Vagina (tissue), 2 donors: ENCODE measurements at places on chromosomes 1 and 21.

DNA sequence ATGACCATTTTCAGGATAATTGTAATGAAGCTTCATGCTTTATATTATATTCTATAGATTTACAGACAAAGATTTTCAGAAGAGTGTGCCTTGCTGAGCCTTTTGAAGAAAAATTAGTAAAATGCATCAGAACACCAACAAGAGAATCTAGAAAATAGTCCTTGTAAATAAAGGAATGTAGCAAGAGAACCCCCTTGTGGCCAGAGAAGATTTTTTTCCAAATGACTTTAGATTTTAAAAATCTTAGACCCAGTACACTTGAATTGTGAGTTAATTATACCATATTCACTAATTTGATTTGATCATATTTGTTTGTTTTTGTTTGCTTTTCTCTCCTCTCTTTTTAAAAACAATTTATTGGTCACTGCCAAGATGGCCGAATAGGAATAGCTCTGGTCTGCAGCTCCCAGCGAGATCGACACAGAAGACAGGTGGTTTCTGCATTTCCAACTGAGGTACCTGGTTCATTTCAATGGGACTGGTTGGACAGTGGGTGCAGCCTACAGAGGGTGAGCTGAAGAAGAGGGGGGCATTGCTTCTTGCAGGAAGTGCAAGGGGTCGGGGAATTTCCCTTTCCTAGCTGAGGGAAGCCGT, 12.8 kb upstream of the IFI44L start:
- DNase-seq, result no peak
- H3K27ac ChIP-seq, result no peak overlapping the region
- no peaks in the 10 kb centered on the region for H3K36me3 ChIP-seq
- no peaks in the 10 kb centered on the region for H3K4me1 ChIP-seq

- no peak overlapping the region for H3K4me3 ChIP-seq
- no peaks in the 10 kb centered on the region for H3K36me3 ChIP-seq
- DNase-seq, result no peak
- no peaks in the 10 kb centered on the region for H3K27me3 ChIP-seq
Observed at GRCh38 chr1:174797398-174797797, 202.3 kb upstream of the CACYBP start.

GRCh38 chr1:93729906-93730305, 48.3 kb upstream of the BCAR3 start:
- no peaks in the 10 kb centered on the region for H3K27me3 ChIP-seq
- DNase-seq, result no peak

DNA sequence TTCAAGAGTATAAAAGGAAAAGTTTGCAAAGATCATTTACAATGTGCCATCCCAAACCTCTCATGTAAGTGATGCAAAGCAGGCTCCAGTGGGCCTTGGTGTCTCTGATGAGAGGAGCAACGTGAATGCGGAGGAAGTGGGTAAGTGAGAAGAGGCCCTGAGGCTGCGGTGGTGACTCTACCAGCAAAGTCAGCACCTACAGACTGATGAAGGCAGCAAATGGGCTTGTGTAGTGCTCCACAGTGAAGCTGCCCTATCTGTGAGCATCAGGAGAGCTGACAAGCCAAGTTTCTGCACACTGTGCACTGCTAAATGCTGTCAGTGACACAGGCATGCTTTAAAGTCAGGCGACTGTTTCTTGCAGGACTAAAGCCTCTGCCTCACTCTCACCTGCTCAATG, 15.6 kb upstream of the RAP1A start:
- peaks cover 8% of the 10 kb centered on the region for H3K4me1 ChIP-seq
- no peak overlapping the region for H3K27ac ChIP-seq
- DNase-seq, result no peak
- H3K27me3 ChIP-seq, result no peaks in the 10 kb centered on the region
- no peak overlapping the region for H3K4me3 ChIP-seq

GRCh38 chr1:59526240-59526639, 229.3 kb downstream of the FGGY start:
- no peak for DNase-seq
- no peak overlapping the region for H3K4me3 ChIP-seq
- no peaks in the 10 kb centered on the region for H3K36me3 ChIP-seq
- H3K27me3 ChIP-seq, result no peaks in the 10 kb centered on the region

DNA sequence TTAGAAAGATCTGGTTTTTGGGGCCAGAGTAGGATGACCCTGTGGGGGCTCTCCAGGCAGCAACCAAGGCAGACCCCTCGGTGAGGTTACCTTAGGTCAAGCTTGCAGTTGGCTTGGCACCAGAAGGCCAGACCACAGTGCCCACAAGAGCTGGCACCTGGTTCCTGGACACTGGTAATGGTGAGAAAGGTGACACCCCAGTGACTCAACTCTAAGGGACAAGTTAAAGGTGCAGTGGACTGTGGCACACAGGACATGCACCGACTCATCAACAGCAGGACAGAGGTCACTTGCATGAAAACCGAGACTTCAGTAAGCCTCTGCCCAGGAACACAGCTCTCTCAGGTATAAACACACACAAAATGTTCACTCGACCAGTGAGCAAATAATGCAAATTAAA, 6.7 kb downstream of the LRRC38 start:
- no peak overlapping the region for H3K4me3 ChIP-seq
- no peak overlapping the region for H3K27ac ChIP-seq
- no peaks in the 10 kb centered on the region for H3K27me3 ChIP-seq
- no peak for DNase-seq
- H3K4me1 ChIP-seq, result no peaks in the 10 kb centered on the region

DNA sequence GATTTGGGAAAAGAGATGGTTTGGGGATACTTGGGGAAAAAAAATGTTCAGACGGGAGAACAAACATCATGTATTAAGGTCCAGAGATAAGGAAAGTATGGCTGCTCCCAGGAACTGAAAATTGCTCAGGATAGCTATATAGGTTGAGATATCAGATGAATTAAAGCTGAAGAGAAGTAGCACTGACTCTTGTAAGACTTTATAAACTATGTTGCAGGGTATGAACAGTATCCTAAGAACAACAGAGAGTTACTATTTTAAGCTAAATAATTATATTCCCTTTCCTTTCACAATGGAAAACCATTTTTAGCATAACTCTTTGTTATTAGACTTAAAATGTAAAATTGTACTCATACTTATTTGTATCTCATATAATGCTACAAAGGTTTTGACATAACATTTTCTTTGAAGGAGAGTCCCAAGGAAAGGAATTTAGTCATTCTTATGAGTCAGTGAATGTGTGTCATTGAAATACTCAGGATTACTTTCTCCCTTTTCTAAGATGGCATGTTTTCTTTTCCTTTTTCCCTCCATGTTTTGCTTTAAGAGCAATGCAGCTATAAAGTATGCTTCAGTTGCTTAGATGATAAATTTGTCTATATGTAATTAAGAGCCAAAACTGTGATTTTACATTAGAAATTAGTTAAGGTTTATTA, 139.4 kb upstream of the KIAA1614 start:
- no peaks in the 10 kb centered on the region for H3K27me3 ChIP-seq
- DNase-seq, result no peak
- H3K36me3 ChIP-seq, result no peaks in the 10 kb centered on the region
- H3K27ac ChIP-seq, result no peak overlapping the region
- no peaks in the 10 kb centered on the region for H3K4me1 ChIP-seq

DNA sequence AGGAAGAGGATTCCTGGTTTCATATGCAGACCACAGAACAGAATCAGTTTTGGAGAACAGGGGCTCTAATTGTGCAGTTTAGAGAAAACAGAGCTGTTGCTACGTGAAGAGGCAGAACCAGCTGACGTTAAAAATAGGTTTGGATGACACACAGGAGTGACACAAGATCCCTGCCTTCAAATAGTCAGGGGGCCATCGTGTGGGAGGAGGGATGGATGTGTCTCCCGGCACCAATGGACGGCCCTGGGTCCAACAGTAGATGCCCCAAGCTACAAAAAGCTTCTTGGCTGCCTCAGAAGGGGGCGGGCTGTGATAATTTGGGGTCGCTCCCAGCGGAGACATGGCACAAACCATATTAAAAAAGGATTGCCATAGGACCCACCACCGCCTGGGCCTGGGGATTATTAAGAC, 87.8 kb downstream of the MRPL37 start:
- peaks cover 79% of the 10 kb centered on the region for H3K4me1 ChIP-seq
- H3K36me3 ChIP-seq, result no peaks in the 10 kb centered on the region
- H3K27ac ChIP-seq, result peak overlapping the region; percentile 83
- DNase-seq, result no peak
- no peaks in the 10 kb centered on the region for H3K27me3 ChIP-seq
- H3K4me3 ChIP-seq, result no peak overlapping the region

DNA sequence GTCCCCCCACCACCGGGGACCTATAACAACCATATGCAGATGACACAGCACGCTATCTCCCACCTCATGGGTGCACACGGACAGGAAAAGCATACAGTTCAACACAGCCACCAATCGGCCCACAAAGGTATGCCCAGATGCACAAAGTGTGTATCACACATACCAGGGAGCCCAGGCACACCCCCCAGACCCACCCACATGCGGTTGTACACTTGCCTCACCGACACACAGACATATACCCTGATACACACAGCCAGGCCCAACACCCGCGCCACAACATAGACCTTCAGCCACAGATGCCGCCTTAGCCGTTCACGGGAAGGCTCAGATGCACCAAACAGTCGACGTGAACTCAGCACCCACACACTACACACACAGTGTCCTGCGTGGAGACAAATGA, 5.5 kb downstream of the CROCC start:
- H3K27ac ChIP-seq, result no peak overlapping the region
- H3K27me3 ChIP-seq, result no peaks in the 10 kb centered on the region
- no peaks in the 10 kb centered on the region for H3K36me3 ChIP-seq
- no peak overlapping the region for H3K4me3 ChIP-seq

- H3K36me3 ChIP-seq, result no peaks in the 10 kb centered on the region
- DNase-seq, result no peak
- no peaks in the 10 kb centered on the region for H3K4me1 ChIP-seq
- no peak overlapping the region for H3K27ac ChIP-seq
Observed at GRCh38 chr1:116228511-116228910, 117.3 kb downstream of the MAB21L3 start.

- H3K4me3 ChIP-seq, result no peak overlapping the region
- no peaks in the 10 kb centered on the region for H3K4me1 ChIP-seq
- H3K36me3 ChIP-seq, result no peaks in the 10 kb centered on the region
- H3K27me3 ChIP-seq, result no peaks in the 10 kb centered on the region
- no peak overlapping the region for H3K27ac ChIP-seq
Observed at GRCh38 chr1:46481961-46482360, 7.7 kb upstream of the DMBX1 start.

DNA sequence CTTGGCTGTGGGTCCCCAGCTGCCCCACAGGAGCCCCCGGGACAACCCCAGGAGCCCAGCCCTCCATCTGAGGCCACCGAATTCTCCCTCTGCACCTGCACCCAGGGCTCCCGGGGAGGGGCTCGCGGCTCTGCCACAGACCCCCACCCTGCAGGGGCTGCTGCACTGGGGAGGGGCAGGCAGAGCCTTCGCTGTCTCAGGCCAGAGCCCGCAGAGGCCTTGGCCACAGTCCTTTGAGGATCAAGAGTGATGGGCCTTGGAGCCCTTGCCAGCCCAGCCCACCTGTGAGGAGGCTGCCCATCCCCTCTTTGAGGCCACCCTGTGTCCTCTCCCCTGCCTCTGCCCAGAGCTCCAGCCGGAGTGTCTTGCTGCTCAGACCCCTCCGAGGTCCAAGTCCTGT, 6.5 kb downstream of the PERM1 start:
- DNase-seq, result no peak
- H3K4me3 ChIP-seq, result no peak overlapping the region
- H3K4me1 ChIP-seq, result peaks cover 27% of the 10 kb centered on the region
- H3K27me3 ChIP-seq, result peaks cover 4% of the 10 kb centered on the region

- peaks cover 7% of the 10 kb centered on the region for H3K36me3 ChIP-seq
- H3K27ac ChIP-seq, result no peak overlapping the region
- H3K4me1 ChIP-seq, result no peaks in the 10 kb centered on the region
- no peak overlapping the region for H3K4me3 ChIP-seq
- DNase-seq, result no peak
- no peaks in the 10 kb centered on the region for H3K27me3 ChIP-seq
Observed at GRCh38 chr1:77556045-77556444, 126.4 kb downstream of the ZZZ3 start.

GRCh38 chr1:19439464-19440171, 45.7 kb downstream of the CAPZB start:
- H3K27me3 ChIP-seq, result no peaks in the 10 kb centered on the region
- peak overlapping the region; percentile 86 for H3K27ac ChIP-seq
- H3K4me3 ChIP-seq, result no peak overlapping the region
- no peak for DNase-seq
- peaks cover 100% of the 10 kb centered on the region for H3K4me1 ChIP-seq

DNA sequence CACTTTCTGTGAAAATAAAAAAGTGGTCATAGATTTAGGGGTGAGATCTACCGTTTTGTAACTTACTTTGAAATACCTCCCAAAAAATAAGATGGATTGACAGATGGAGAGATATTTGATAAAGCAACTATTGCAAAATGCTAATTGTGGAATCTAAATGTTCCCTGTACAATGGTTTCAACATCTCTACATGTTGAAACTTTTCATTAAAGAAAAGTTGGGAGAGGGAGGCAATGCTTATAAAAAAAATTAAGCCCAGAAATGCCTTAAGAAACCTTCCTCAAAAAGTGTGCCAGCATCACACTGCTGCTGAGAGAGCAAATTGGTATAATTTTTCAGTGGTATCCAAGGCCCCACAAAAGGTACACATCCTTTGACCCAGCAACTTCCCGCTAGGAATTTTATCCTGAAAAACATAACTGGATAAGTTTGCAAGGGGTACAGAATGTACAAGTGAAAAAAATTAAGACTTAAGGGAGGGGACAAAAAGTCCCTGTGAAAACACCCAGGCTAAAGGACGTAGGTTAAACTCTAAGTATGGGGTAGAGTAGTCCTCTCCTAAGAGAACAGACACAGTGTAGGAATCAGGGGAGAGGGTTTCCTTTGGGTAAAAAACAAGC, 84.3 kb downstream of the TGFBR3 start:
- H3K36me3 ChIP-seq, result no peaks in the 10 kb centered on the region
- H3K27me3 ChIP-seq, result no peaks in the 10 kb centered on the region
- H3K4me3 ChIP-seq, result no peak overlapping the region
- peak overlapping the region; percentile 61 for H3K27ac ChIP-seq
- H3K4me1 ChIP-seq, result peaks cover 87% of the 10 kb centered on the region
- no peak for DNase-seq

DNA sequence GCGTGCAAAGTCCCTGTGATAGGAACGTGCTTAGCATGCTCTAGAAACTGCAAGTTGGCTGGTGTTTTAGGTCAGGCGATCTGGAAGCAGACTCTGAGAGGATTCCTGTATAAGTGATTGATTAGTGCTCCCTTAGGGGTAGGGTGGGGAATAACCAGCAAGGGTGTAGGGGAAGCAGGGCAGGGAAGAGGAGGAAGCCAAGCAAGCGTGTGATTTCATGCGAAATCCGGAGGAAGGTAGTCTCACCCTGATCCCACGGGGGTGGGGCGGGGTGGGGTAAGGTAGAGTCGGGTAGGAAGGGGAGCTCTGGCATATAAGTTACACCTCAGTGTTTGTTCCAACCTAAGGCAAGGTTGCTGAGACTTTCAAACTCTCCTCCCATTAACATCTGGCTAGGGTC, 24.9 kb upstream of the CTPS1 start:
- no peak overlapping the region for H3K4me3 ChIP-seq
- no peaks in the 10 kb centered on the region for H3K4me1 ChIP-seq
- no peaks in the 10 kb centered on the region for H3K36me3 ChIP-seq
- H3K27ac ChIP-seq, result no peak overlapping the region

DNA sequence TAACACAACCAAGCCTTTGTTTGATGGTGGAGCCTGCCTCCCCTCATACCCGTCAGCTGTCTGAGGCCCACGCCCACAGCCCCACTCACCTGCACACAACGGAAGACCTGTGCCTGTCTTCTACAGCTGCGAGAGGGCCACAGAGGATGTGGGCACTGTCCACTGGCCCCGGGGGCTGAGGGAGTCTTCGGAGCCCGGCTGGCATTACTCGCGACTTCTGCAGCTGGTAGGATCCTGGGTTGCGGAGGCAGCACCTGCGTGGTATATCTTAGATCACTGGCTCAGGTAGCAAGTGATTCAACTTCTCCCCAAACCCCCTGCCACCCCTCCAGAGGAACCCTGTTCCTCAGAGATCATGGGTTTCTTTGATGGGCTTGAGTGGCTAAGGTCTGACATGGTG, 109.9 kb downstream of the EDEM3 start:
- no peaks in the 10 kb centered on the region for H3K36me3 ChIP-seq
- H3K4me3 ChIP-seq, result no peak overlapping the region
- peaks cover 13% of the 10 kb centered on the region for H3K4me1 ChIP-seq
- no peak overlapping the region for H3K27ac ChIP-seq
- no peaks in the 10 kb centered on the region for H3K27me3 ChIP-seq
